ENCODE measurements at places on chromosomes 11 and 22.

DNA sequence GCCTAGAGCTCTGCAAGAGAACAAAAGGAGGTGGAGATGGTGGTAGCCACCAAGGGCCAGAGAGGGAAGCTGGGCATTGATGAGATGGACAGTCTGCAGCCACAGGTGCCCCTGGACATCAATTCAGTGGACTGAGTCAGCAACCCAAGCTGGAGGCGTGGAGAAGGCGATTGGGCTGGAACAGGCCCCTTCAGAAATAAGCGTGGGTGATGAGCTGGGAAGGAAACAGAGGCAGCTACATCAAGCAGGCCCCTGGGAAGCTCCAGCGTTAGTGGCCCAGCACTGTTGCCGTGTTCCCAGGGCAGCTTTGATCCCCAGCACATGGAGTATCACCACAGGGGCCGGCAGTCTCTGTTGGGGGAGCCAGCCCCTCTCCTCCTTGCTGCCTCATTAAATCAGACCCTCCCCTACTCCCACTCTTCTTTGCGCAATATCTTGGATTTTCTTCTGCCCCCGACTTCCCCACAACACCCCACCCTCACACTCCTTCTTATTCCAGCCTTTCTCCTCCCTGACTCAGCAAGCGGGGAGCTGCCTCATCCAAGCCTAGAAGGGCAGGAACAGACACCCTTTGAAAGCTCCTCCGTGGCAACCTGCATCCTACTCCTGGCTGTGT lies 31.7 kb upstream of the OAF start:
- no peak for DNase-seq

GRCh38 chr11:126808836-126809235 lies 191.7 kb downstream of the KIRREL3 start:
- DNase-seq = no peak

- DNase-seq = no peak
Measured at GRCh38 chr11:48024635-48025071, 44.3 kb downstream of the PTPRJ start.

- DNase-seq = no peak
Measured at GRCh38 chr22:23820748-23821211, 18.0 kb downstream of the DERL3 start.

DNA sequence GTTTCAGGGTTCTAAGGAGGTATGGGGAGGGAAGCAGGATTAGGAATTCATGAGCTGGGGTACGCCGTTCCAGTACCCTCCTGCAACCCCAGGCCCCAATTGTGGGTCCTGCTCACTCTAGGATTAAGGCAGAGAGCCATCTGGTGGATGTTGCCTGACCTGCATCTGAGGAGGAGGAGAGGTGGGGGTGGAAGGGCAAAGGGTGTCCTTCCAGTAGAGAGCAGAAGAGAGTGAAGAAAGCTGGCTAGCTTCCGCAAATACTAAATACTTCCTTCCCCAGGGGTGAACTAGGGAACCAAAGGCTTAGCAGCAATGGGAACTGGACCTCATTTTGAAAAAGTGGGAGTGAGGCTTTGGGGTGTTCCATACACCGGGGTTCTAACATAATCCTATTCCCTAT lies 10.6 kb downstream of the LRRC51 start:
- no peak for DNase-seq

DNA sequence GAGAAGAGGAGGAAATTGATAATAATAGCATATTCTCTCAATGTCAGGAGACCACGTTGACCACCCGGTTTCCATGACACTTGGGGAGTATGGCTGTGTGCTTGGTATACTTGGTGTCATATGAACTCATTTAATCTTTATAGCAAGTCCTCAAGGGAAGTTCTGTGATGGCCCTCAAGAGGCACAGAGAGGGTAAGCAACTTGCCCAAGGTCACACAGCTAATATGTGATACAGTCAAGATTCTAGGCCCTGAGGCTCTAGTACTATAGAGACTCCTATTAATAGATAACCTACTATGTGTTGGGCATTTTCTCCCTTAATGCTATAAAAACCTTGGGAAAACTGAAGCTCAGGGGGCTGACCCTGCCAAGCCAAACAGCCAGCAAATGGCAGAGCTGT lies 10.6 kb upstream of the CACNG2 start:
- DNase-seq = no peak

DNA sequence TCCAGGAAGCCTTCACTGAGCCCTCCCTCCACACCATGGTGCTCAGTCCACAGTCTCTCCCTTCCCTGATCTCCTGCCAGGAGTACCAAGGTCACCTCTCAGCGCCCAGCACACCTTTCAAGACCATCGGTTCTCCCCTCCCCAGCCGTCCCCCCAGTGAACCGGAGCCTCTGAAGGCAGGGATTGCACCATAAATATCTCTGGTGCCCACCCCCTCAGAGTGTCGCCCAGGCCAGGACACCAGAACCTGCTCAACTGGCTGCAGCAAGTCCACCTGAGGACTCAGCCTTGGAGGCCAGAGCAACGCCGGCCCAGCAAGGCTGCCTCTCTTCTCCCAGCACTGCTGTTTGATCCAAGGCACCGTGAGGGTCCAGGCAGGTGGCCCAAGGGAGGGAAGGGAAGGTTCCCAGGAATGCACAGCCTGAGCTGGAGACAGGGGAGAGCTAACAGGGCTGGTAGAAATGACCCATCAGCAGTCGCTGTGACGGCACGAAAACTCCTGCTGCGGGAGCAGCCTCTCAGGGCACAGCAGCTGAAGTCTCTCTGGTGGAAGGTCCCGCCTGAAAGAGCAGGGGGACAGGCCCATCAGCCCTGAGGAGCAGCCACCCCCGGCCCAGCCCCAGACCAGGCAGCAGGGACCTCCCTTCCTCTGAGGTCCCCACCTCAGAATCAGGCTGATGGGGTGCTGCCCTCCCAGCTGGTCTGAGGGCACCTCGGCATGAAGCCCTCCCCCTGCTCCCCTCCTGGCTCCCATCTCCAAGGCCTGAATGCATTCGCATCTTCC lies 80.3 kb downstream of the BUD13 start:
- no peak for DNase-seq
